AG04449 (cell line): ENCODE measurements at places on chromosomes 1 and 21.
A peak's percentile ranks its signal among the peaks of the same experiment; 100 is the strongest.

- no peak for DNase-seq
Observed at GRCh38 chr1:100793659-100794058, 74.1 kb downstream of the VCAM1 start.

DNA sequence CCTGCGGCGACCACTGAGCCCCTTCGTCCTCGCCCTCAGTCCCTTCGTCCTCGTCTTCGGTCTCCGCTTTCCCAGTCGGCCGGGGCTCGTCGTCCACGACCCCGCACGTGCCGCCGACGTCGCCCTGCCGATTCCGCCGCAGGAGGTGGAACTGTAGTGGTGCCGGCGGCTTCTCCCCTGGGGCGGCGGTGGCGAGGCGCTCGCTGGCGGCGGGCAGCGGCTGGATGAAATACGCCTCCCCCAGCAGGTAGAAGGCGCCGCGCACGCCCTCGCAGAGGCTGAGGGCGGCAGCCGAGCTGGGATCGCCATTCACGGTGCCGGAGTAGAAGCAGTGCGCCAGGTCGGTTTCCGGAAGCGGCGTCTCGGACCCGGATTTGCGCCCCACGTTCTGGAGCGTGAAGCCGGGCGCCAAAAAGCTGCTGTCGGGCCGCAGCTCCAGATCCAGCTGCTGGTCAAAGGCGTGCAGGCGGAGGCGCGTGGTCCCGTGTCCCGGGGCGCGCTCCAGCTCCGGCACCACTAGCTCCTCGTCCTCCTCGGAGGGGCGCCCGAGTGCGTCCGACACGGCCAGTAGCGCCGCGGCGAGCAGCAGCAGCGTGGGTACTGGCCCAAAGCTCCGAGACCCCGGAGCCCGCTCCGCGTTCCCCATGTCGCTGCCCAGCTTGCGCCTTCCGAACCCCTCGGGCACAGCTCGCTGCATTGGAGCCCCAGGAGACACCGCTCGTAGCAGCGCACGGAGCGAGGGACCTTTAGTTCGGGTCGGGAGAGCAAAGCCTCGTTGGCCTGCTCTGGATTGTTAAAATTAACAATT lies 747 bp downstream of the ADAMTS1 start:
- no peak for DNase-seq

DNA sequence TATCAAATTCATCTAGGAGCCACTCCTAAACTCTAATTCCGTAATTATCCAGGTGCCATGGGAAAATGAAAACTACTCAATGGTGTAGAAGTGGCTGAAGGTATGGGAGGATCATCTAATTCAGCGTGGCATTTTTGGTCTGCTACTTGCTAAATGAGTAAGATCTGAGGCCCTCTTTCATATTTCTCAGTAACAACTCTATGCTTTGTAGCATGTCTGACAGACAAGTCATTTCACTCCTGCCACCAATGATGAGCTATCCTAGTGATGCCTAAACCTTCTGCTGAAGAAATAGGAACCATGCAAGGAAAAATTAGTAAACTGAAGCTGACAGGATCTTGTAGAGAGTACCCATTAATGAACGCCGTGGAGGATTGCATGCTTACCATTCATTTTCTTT lies 145.3 kb downstream of the NTNG1 start:
- DNase-seq: no peak

- peak; percentile 34 for DNase-seq
Observed at GRCh38 chr1:11736746-11737639, 1.1 kb downstream of the AGTRAP start.

GRCh38 chr1:51516649-51517158 lies 2.4 kb downstream of the EPS15 start:
- DNase-seq: no peak
